Lung (tissue), 17 donors: ENCODE measurements at places on chromosomes 6 and 20. TPM values are rescaled to one million over a fixed set of nuclear protein-coding genes. Genes with fewer than 3 reads are reported as not detected.

- DNase-seq, result no peak
Observed at GRCh38 chr6:43377710-43378229, 8.3 kb upstream of the ZNF318 start.

The TOP1 gene
- polyA plus RNA-seq, result 39.7 TPM

- DNase-seq, result no peak
Observed at GRCh38 chr20:53981752-53982437, 88.5 kb downstream of the BCAS1 start.

DNA sequence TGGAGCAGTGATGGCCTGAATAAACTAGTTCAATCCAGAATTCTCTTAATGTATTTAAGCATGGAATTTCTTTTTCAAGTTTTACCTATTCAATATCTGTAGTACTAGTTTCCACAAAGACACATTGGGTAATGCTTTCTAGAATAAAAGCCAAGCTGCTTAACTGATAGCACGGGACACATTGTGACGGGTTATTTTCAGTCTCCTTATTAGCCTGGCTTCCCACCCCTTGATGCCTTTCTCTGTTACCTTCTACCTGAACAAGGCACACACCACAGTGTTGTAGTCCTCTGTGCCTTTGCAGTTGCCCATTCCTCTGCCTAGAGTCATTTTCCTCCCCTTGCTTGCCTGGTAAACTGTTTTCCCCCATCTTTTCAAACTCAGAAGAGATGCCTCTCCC lies 139.1 kb downstream of the HDGFL1 start:
- no peak for DNase-seq

- no peak for DNase-seq
Observed at GRCh38 chr6:27237089-27237803, 10.3 kb upstream of the PRSS16 start.

The SSTR4 gene
- polyA plus RNA-seq, result not detected

DNA sequence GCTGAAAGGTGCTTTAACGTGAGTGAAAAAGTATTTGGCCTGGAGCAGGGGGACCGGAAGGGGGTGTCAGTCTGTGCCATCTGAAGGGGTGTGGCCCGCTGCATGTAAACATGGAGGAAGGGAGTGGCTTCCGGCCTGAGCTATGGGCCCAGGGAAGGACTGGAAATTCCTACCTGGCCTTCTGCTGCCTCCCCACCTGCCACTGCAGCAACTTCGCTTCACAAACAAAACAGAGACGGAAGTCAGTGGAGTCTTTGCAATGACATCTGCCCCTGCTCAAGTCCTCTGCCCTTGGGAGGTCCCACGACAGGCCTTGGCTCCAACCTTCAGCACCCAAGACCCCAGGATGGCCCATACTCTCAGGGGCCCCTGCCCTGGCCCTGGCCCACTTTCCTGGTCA lies 28.1 kb upstream of the FOXP4 start:
- DNase-seq, result no peak

The TPD52L2 gene
- 66.2 TPM for polyA plus RNA-seq

- peak; percentile 48 for DNase-seq
Observed at GRCh38 chr6:149895833-149896271, 2.1 kb downstream of the RAET1E start.

The PPP1R16B gene
- polyA plus RNA-seq, result 2.6 TPM

GRCh38 chr20:22681591-22682248 lies 97.3 kb upstream of the FOXA2 start:
- DNase-seq, result no peak

DNA sequence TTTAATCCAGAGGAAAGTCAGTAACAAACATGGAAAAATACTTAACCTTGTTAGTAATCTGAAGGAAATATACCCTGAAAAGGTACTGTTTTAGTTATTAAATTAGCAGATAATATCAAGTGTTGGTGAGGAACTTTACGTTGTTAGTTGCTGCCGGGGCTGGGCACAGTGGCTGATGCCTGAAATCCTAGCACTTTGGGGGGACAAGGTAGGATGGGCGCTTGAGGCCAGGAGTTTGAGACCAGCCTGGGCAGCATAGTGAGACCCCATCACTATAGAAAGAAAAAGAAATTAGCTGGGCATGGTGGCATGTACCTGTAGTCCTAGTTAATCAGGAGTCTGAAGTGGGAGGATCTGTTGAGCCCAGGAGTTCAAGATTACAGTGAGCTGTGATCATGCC lies 72.7 kb upstream of the DYNLRB1 start:
- DNase-seq, result no peak

The RNF144B gene
- 62.1 TPM for polyA plus RNA-seq

DNA sequence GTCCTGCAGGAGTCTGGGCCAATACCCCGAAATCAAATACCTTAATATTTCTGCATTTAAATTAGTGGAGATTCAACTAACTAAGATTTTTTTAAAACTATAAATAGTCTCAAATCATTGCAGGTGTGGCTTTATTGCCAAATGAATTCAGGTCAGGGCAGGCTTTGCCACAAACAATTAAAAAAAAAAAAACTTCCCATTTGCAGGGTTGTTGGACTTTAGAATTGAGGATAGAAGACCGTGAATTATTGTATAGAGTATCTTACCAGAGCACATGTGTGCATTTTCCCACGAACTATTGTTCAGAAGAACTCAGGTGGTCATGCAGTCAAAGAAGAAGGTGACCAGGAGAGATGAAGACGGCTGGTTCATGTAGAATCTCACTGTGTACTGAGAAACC lies 6.6 kb upstream of the PLEKHG1 start:
- no peak for DNase-seq

The RRAGD gene
- 17.1 TPM for polyA plus RNA-seq

DNA sequence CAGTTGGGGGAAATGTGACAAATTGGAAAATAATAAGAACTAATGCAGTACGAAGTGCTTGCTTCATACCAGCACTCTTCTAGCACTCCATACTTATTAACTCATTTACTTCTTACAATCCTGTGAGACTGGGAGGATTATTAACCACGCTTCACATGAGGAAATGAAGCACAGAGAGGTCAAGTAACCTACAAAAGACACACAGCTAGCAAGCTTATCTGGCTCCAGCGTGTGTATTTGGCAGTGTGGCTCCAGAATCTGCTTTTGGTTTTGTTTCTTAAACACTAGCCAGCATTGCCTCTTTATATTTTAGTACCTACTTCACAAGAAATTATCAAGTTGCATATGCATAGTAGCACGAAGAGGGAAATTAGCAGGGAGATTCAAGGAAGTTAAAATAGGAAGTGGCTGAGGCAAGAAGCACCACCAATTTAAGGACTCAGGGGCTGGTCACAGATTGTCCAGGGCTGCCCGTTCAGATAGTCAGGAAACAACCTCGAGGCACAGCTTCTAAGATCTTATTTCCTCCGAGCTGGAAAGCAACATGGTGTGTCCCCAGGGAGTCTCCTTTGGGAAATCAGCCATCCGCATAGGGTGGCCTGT lies 302.7 kb upstream of the PRDM1 start:
- DNase-seq, result no peak

DNA sequence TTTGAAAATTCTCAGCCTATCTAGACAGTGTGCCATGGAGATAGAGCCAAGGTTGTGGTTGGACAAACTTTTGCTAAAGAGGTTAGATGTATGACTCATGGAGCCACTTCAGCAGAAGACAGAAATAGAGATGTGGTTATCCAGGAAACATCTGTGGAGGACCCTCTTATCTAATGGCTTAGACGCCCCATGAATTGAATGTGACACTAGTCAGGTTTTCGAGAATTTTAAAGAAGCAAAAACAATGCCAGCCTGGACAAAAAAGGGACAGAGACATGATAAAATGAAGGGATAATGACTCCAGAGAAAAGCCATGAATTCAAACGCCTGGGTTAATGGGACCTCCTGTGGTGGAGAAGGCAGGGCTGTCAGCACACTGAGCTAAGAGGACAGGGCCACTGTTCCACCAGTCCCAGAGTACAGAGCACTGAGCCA lies 280.5 kb downstream of the CLVS2 start:
- no peak for DNase-seq

The NKX2-2 gene
- not detected for polyA plus RNA-seq

The TGM3 gene
- polyA plus RNA-seq, result 0.48 TPM

DNA sequence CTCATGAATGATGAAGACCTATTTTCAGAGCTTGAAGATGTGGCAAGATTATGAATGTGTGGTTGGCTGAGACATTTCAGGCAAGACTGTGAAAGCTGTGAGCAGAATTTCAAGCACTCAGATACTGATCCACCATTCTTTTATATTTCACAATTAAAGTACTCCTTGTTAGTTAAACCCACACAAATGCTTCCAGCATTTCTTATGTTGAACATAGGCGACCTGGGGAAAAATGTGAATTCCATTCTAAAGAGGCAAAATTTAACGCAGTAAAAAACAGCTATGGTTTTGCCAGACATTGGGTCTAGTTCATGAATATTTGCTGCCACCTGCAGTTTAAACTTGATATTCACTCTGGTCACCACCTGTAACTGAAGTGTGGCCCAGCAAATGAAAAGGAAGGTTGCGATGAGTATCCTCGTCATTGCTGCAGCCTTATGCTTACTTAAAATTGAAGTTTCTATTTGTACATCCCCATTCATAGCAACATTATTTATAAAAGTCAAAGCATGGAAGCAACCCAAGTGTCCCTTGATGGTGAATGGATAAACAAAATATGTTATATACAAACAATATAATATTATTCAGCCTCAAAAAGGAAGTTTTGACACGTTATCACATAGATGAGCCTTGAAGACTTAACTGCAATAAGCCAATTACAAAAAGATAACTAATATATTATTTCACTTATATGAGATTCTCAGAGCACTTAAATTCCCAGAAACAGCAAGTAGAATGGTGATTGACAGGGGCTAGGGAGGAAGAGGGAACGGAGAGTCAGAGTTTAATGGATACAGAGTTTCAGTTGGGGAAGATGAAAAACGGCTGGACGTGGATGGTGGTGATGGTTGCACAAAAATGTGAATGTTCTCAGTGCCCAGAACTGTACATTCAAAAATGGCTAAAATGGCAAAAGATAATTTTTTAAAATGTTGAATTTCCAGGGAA lies 32.4 kb upstream of the FAM184A start:
- DNase-seq, result peak; percentile 84

DNA sequence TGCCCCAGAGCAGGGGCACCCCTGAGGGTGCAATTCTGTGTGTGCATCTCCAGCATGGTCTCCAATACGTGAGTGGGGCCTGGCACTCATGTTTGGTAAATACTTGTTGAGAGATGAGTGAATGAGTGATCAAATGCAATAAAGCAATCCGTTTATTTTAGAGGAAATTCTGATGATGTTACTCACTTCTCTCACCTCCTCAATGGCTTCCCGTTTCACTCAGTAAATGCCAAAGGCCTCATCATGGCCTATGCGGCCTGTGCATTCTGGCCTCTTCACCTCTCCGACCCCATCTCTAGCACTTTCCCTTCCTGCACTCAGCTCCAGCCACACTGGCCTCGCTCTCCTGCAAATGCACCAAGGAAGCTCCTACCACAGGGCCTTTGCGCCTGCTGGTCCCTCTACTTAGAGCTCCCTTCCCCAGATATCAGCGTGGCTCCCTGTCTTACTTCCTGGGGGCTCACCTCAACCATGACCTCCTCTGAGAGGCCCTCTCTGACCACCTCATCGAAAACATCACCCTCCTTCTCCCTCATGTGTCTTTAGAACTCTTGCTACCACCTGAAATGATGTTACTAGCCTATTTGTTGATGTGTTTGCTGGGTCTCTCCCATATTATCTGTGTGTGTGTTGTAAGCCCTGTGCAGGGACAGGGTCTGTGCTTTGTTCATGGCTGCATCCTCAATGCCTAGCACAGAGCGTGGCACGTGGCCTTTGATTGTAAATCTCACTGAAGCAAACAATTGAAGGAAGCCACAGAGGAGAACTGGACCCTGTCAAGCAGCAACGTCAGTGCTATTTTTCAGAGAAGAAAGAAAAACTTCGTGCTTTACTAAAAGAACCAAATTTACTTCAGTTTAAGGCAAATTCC lies 42.6 kb downstream of the RAB44 start:
- no peak for DNase-seq

The MUCL3 gene
- 0.47 TPM for polyA plus RNA-seq

GRCh38 chr6:129875610-129876520 lies 14.8 kb upstream of the TMEM244 start:
- DNase-seq, result no peak

The ZBTB24 gene
- polyA plus RNA-seq, result 2.9 TPM

- DNase-seq, result no peak
Observed at GRCh38 chr20:6081236-6081635, 27.4 kb upstream of the LRRN4 start.

- DNase-seq, result peak; percentile 35
Observed at GRCh38 chr6:33840048-33840926, 36.5 kb upstream of the MLN start.

- no peak for DNase-seq
Observed at GRCh38 chr6:33183071-33183683, 9.1 kb downstream of the COL11A2 start.

DNA sequence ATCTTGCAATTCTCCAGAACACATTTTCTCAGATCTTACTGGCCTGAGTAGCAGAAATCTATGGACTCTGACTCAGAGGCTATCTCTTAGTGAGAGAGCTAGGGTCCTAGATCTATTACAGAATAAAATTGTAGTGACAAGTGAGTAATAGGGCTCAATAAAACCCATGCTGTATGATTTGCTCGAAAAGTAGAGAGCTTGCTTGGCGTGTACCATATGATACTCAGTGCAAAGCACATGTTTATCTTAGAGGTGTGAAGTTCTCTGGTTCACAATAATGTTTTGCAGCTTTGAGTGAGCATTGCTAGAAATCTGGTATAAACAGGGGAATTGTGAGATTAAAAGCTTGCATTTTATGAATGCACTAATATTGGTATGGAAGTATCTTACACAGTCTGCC lies 87.8 kb upstream of the PRSS16 start:
- no peak for DNase-seq

DNA sequence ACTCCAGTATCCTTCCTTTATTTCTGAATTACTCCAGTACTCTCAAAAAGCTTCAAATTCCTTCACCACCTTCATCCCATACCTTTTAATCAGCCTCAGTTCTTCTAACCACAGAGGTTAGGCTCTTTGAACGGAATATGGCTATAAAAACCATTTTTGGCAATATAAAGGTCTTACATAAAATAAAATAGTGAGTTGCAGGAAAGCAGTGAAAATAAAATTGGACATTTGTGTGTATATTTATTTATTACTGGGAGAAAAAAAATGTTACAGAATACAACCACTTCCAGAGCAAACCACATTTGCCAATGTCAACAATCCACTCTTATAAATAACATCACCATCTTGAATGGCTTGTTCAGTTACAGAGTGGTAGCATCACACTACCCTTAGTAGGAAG lies 7.7 kb downstream of the HDDC2 start:
- DNase-seq, result no peak

GRCh38 chr20:35363190-35363589 lies 48.6 kb downstream of the UQCC1 start:
- DNase-seq, result no peak

The VNN1 gene
- polyA plus RNA-seq, result 2.2 TPM

The RAB44 gene
- polyA plus RNA-seq, result 0.66 TPM

GRCh38 chr6:39197922-39198500 lies 31.3 kb downstream of the KCNK5 start:
- DNase-seq, result no peak

The DPPA5 gene
- polyA plus RNA-seq, result not detected

- DNase-seq, result no peak
Observed at GRCh38 chr6:130882370-130882769, 55.2 kb downstream of the SMLR1 start.

The XKR7 gene
- polyA plus RNA-seq, result 0.02 TPM

GRCh38 chr6:129544892-129545612 lies 164.9 kb downstream of the ARHGAP18 start:
- DNase-seq, result no peak

The RUNX2 gene
- polyA plus RNA-seq, result 3.0 TPM

The IPCEF1 gene
- 0.85 TPM for polyA plus RNA-seq
